ENCODE measurements at places on chromosomes 7 and 10.

DNA sequence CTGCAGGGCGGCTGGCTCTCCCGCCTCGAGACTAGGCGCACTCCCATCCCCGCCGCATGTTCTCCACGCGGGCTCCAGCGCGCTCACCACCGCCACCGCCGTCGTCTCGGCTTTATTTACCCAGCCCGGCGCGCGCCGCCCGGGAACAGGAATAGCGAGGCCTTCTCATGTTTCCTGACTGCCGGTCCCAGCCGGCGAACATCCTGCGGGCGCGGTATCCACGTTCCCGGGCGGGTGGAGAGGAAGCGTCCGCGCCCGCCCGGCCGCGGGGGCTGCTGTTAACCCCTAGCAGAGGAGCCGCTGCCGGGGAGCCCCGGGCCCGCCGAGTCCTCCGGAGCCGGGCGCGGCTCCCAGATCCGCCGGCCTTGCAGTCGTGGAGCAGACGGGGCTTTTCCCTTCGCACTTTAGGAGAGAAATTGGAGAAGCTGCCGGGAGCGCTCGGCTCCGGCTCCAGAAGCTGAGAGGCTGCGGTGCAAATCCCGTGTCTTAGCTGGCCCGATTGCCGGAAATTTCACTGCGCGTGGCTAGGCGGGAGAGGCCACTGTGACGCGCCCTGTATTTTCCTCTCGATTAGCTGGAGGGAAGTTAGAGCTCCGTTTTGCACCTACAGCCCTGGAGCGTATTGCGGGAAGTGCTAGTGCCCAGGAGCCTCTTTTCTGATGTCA is at the start of gene MKX:
Gene MKX (minus strand): TSS at position 88 of the 665 bp plus-strand sequence. CDS start 2,404 bp downstream, outside the sequence.
- DNase-seq: no peak

GRCh38 chr7:123798532-123799188 is 46.3 kb upstream of the HYAL4 start:
- DNase-seq: no peak

DNA sequence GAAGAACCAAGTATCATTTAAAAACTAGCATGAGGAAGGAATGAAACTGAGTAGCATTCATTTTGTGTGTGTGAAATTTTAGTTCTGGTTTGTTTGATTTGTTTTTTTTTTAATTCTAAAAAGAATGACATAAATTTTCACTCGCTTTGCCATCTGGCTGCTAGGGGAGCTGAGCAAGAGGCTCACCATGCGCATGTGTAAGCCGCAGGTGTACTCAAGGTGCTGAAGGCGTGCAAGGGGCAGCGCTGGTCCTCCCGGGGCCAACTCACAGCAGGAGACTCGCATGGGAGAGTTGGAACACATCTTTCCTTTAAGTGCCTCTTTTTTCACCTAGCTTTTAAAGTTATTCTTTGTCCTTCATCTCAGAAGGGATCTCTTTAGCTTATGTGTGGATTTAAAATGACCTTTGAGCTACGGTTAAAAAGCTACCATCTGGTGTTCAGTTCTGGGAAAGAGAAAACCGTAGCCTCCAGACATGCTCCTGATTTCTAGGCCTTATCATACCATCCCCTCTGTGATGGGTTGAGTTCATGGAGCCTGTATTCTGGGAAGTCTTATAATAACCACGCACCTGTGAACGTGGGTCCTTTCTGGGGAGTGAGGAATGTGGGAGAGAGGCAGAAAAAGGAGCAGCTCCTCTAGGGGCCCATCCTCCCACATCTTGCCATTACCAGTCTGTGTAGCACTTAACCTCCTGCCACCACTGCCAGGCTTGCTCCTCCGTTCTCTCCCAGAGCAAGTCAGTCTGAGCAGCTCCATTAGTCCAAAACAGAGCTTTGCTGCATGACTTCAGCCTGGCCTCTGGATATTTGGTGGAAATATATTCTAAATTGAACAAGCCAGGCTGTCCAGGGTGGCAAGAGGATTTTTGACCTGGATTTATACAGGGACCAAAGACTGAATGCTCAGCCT is 61.9 kb downstream of the KLHDC10 start:
- no peak for DNase-seq

GRCh38 chr7:23529262-23529859 is 2.4 kb downstream of the TRA2A start:
- no peak for DNase-seq

All from activated CD4-positive, alpha-beta T cell treated with anti-CD3 and anti-CD28 coated beads for 1 hour (primary cell).